ENCODE measurements at places on chromosomes 7 and 10.
A peak's percentile ranks its signal among the peaks of the same experiment; 100 is the strongest.

DNA sequence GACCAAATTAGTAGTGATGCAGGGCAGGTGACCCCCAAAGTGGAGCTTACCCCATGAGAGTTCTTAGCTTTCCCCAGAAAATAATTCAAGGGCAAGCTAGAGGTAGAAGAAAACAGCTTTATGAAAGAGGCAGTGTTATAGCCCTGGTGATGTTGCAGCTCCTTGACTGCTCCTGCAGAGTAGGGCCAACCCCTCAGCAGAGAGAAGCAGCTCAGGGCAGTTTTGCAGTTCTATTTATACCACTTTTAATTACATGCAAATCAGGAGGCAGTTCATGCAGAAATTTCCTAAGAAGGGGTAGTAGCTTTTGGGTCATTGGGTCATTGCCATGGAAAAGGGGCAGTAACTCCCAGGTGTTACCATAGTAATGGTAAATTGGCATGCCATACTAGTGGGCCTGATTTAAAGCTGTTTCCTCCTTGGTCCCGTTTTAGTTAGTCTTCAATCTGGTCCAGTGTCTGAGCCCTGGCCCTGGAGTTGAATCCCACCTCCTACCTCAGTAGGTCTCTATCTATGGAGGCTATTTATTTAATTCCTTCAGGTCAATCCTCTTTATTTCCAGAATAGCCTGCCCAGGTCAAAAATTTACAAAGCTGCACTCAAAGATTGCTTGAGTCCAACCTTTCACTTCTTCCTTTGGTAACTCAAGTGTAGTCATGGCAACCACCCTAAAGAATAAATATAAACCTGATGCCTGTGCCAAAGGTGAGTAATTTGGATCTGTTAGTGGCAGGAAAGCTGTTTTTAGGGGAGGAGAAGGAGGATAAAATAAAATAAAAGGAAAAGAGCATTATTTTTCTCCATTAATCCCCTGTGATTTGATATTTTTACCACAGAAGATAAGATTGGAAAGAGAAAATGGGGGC, 29.5 kb downstream of the PLXDC2 start:
- H3K4me3 ChIP-seq, result no peak overlapping the region
- peak overlapping the region; percentile 55 for H3K27ac ChIP-seq
- no peak for DNase-seq
- H3K27me3 ChIP-seq, result no peaks in the 10 kb centered on the region
- peaks cover 46% of the 10 kb centered on the region for H3K4me1 ChIP-seq

DNA sequence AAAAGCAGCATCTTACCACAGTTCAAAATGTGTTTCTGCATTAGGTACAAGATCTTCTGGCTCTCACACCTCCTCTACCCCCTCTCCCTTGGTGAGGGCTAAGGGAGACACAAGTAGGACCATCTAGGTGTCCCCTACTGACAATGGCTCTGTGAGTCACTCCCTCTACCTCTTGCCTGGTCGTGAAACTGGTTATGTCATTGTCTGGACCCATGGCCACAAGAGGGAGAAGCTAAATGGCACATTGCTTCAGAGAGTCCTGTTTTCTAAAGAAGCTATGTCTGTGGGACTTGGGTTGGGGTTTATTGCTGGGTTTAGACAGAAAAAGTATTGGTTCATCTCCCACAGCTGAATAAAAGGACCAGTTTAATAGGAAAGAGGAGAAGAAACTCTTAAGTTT, 4.0 kb upstream of the PLXNA4 start:
- no peak overlapping the region for H3K27ac ChIP-seq
- peaks cover 85% of the 10 kb centered on the region for H3K27me3 ChIP-seq
- H3K36me3 ChIP-seq, result no peaks in the 10 kb centered on the region
- peaks cover 19% of the 10 kb centered on the region for H3K4me1 ChIP-seq

GRCh38 chr7:128795129-128795528, 3.4 kb downstream of the CCDC136 start:
- peaks cover 12% of the 10 kb centered on the region for H3K27me3 ChIP-seq
- DNase-seq, result no peak
- H3K36me3 ChIP-seq, result peaks cover 20% of the 10 kb centered on the region
- H3K4me3 ChIP-seq, result no peak overlapping the region

DNA sequence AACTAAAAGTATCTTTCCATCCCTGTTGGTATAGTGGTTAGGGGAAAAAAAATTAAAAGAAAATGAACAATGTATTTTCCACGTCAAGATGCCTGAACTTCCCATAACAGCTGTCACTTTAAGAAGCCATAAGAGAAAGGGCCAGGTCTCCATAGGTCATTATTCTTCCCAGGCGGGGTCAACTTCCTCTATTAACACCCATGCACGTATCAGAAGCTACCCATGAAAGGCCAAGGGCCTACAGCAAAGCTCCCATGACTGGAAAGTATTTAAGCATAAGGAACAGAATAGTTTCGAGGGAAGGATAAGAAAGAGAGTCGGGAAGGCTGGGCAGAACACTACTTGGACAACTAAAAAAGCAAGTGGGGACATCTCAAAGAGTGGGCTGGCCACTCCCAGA, 40.1 kb downstream of the RBM28 start:
- H3K4me3 ChIP-seq, result no peak overlapping the region
- H3K27me3 ChIP-seq, result no peaks in the 10 kb centered on the region
- no peak overlapping the region for H3K27ac ChIP-seq
- DNase-seq, result no peak
- no peaks in the 10 kb centered on the region for H3K4me1 ChIP-seq

- no peaks in the 10 kb centered on the region for H3K27me3 ChIP-seq
- peak overlapping the region; percentile 97 for H3K27ac ChIP-seq
- peaks cover 39% of the 10 kb centered on the region for H3K36me3 ChIP-seq
- DNase-seq, result no peak
- H3K4me3 ChIP-seq, result no peak overlapping the region
- H3K4me1 ChIP-seq, result peaks cover 20% of the 10 kb centered on the region
Observed at GRCh38 chr10:119849944-119850343, 22.7 kb downstream of the MCMBP start.

DNA sequence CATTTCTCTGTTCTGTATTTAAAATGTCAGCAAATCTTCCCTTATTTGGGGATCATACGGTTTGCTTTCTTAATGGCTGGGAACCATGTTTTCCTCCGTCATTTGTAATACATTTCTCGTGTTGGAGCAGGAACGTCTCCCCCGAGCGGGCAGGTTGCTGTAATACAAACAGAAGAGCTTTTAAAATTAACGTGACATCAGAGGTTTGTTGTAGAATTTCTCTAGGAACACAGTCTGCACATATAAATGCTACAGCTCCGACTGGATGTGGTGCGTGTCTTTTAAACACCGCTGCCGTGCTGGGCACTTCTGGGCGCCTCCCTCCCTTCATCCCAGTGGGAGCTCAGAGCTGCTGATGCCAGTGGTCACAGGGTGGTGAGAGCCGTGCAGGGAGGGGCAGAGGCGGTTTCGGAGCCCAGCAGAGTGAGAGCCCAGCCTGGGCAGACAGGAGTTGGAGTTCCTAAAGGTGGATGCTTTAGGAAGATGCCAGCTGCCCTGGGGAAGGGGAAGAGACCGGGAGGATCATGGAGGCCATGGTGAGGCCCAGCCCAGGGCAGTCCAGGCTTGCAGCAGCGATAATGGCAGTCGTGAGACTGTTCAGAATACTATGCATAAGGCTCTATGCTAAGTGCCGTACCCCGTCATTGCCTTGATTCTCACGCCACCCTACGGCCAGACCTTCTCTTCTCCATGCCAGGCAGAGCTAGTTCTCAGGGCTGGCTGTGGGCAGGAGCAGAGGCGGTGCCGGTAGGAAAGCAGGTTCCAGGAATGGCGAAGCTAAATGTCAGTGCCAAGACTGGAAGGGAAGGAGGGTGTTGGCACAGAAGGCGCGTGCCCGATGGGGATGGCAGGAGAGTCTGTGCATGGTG, 96.2 kb downstream of the GLRX3 start:
- no peaks in the 10 kb centered on the region for H3K4me1 ChIP-seq
- no peak for DNase-seq
- no peak overlapping the region for H3K4me3 ChIP-seq
- no peaks in the 10 kb centered on the region for H3K36me3 ChIP-seq
- no peak overlapping the region for H3K27ac ChIP-seq

- peaks cover 11% of the 10 kb centered on the region for H3K4me1 ChIP-seq
- peaks cover 4% of the 10 kb centered on the region for H3K36me3 ChIP-seq
- DNase-seq, result no peak
- no peak overlapping the region for H3K4me3 ChIP-seq
Observed at GRCh38 chr7:28999427-28999826, 41.3 kb upstream of the TRIL start.

GRCh38 chr7:149764481-149765398, 8.6 kb downstream of the ZNF467 start:
- peak overlapping the region; percentile 61 for H3K4me3 ChIP-seq
- no peak for DNase-seq
- peaks cover 44% of the 10 kb centered on the region for H3K36me3 ChIP-seq

- no peaks in the 10 kb centered on the region for H3K4me1 ChIP-seq
- H3K27me3 ChIP-seq, result no peaks in the 10 kb centered on the region
- no peak overlapping the region for H3K27ac ChIP-seq
- DNase-seq, result no peak
- H3K36me3 ChIP-seq, result peaks cover 1% of the 10 kb centered on the region
- no peak overlapping the region for H3K4me3 ChIP-seq
Observed at GRCh38 chr10:99610221-99610620, 10.0 kb downstream of the SLC25A28 start.

DNA sequence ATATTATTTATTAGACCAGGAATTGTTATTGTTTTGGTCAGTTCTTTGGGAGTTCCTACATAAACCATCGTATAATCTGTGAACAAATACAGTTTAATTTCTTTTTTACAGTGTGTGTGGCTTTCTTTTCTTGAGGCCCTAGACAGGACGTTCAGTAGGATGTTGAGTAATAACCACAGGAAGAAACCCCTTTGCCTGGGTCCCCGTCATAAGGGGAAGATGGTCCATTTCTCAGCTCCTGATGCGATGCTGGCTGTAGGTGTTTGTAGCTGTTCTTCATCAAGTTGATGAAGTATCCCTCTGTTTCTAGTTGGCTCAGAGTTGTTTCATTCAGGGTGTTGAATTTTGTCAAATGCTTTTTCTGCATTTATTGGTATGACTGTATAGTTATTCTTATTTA, 219.7 kb upstream of the ADARB2 start:
- no peak overlapping the region for H3K27ac ChIP-seq
- no peak overlapping the region for H3K4me3 ChIP-seq
- no peaks in the 10 kb centered on the region for H3K36me3 ChIP-seq

GRCh38 chr7:47905076-47905920, 43.0 kb downstream of the PKD1L1 start:
- H3K4me3 ChIP-seq, result no peak overlapping the region
- H3K36me3 ChIP-seq, result no peaks in the 10 kb centered on the region
- DNase-seq, result no peak

DNA sequence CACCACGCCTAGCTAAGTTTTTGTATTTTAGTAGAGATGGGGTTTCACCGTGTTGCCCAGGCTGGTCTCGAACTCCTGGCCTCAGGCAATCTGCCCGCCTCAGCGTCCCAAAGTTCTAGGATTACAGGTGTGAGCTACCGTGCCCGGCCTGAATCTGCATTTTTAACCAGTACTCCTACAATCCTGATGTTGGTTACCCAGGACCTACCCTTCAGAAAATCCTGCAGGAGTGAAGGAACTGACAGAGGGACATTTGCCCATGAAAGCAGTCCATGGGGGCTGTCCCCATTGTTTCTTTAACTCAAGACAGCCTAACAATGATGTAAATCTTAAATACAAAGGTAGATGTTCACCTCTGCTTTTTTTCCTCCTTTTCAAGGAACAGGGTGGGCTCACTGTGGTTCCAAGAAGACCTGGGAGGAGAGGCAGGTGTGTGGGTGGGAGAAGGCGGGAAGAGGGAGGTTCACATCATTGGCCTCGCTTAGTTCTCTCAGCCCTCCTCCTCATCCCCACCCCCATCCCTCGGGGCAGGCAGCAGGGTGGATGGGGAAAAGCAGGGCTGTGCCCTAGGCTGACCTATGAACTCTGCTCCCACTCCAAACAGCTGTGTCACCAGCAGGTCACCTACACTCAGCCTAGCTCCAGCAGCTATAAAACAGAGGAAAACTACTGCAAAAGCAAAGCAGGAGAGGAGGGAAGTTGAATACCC, 13.5 kb downstream of the LRRC20 start:
- H3K4me3 ChIP-seq, result no peak overlapping the region
- peaks cover 2% of the 10 kb centered on the region for H3K36me3 ChIP-seq
- H3K27ac ChIP-seq, result no peak overlapping the region
- DNase-seq, result no peak

- H3K4me1 ChIP-seq, result peaks cover 4% of the 10 kb centered on the region
- peaks cover 40% of the 10 kb centered on the region for H3K27me3 ChIP-seq
- no peak for DNase-seq
- no peak overlapping the region for H3K27ac ChIP-seq
- H3K36me3 ChIP-seq, result no peaks in the 10 kb centered on the region
Observed at GRCh38 chr10:1186683-1186990, 130.5 kb downstream of the WDR37 start.

DNA sequence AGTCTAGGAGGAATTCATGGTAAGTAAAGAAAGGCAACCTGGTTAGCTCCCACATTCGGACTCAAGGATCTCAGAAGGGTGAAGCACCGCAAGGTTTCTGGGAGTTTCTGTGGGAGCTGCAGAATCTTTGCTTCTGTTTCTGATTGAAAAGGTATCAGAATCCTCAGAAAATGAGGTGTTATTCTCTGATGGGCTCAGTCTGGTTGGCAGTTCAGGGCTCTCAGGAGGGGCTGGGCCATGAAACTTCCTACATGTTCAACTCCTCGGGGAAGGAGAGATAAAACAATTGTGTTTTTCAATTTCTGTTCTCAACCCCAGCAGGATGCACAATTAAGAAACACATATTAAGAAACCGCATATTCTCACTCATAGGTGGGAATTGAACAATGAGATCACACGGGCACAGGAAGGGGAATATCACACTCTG, 9.1 kb downstream of the OR2A7 start:
- DNase-seq, result no peak
- no peaks in the 10 kb centered on the region for H3K4me1 ChIP-seq
- no peak overlapping the region for H3K27ac ChIP-seq
- no peaks in the 10 kb centered on the region for H3K27me3 ChIP-seq
- no peak overlapping the region for H3K4me3 ChIP-seq
- H3K36me3 ChIP-seq, result no peaks in the 10 kb centered on the region

DNA sequence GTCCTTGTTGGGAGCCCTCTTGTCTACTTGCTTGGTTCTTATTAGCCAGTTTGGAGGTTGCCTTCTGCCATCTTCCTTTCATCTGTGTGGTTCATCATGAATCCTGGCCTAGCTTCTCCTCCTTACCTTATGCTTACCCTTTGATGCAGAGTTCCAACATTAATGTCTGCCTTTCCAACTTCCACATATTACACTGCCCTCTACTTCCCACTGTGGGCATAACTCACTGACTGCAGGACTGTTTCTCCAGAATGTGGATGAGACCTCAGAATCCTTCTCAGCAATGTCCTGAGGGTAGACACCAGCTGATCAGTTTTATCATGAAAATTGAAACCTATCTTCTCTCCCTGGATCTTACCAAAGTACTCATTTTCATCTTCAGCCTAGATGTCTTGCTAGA, 491.0 kb downstream of the LRMDA start:
- H3K27me3 ChIP-seq, result peaks cover 87% of the 10 kb centered on the region
- H3K27ac ChIP-seq, result no peak overlapping the region
- no peak overlapping the region for H3K4me3 ChIP-seq
- H3K4me1 ChIP-seq, result peaks cover 6% of the 10 kb centered on the region

DNA sequence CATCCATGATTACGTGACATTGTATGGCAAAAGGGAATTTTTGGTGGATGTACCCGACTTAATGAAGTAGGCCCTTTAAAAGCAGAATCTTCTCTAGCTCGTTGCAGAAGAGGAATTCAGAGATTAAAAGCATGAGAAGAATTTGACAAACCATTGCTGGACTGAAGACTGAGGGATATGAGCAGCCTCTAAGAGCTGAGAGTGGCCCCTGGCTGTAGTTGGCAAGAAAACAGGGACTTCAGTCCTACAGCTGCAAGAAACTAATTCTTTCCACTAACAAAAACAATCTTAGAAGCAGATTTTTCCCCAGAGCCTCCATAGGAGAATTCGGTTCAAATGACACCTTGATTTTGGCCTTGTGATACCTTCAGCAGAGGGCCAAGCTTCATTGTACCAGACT, 34.1 kb downstream of the MACC1 start:
- DNase-seq, result no peak
- H3K36me3 ChIP-seq, result peaks cover 2% of the 10 kb centered on the region
- H3K27me3 ChIP-seq, result no peaks in the 10 kb centered on the region
- H3K4me1 ChIP-seq, result no peaks in the 10 kb centered on the region
- no peak overlapping the region for H3K4me3 ChIP-seq
